ENCODE measurements at places on chromosomes 2 and 18. TPM values are rescaled to one million over a fixed set of nuclear protein-coding genes. Genes with fewer than 3 reads are reported as not detected.

DNA sequence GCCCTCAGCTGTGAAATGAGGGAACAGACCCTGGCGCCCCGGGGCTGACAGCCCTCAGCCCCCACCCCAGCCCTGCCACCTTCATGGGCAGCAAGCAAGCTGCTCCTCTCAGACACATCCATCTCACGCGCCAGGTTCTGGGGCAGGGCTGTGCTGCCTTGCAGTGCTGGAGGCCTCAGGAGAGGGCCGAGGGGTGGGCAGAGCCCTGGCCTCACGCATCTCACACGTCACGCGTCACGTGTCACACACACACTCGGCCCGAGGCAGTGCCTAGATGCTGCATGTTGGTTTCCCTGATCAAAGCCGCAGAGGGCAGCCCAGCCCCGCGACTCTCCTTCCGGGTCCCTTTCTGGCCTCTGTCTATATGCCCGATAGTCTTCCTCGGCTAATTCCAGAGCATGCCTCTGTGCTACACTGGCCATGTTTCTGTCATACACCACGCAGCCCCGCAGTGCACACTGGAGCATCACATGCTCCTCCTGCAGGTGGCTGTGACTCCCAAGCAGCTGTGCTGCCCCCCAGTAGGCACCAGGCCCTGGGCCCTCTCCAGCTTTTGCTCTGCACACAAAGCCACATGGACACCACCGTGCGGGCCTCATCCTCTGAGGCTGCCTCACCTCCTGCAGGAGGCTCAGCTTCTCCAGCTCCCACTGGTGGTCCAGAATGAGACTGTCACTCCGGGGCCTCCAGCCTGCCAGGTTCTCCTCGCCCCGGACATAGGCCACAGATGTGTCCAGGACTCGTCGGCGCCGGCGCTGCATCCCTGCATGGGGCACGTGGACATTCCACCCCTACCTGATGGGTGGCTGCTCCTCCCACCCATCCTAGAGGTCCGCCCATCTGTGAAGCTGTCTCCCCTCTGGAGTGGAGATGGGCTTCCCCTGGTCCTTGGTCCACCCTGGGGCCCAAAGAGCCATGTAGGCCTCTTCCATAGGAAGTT lies 31.4 kb downstream of the AQP12A start:
- DNase-seq: no peak

GRCh38 chr18:48632676-48633257 lies 93.9 kb downstream of the CTIF start:
- no peak for DNase-seq

DNA sequence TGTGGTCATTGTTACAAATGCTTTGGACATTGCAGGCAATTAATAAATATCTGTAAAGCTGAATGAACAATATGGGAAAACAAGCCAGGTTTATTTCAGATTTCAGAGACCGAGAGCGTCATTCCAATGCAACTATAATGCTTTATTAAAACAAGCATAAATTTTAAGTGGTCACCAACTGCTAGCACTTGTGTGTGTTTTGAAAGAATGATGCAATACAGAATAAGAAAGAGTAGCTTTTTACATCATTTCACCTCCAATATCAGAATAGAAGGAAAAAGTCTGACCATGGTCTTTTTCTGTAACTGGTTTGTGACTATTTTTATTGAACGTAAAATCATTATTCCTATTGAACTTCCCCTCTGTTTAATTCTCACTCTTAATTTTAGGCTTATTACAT lies 7.6 kb downstream of the CTAGE1 start:
- DNase-seq: no peak

The ACMSD gene
- total RNA-seq: not detected

DNA sequence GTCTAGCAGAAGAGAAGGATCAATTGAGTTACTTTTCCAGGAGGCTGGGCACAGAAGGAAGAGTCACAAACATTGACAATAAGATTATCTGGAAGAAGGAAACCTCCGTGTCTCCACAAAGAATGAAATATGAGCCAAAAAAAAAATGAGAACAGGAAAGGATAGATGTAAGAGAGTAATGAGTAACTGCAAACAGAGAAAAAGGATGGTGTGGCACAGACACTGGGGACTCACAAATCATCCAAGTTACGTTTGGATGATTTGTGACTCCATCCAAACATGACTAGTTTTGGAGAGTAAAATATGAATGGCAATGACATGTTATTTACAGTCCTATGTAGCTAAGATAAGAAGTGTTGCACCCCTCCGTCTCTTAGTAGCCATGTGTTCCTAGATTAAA lies 42.8 kb upstream of the MAP2 start:
- DNase-seq: no peak

DNA sequence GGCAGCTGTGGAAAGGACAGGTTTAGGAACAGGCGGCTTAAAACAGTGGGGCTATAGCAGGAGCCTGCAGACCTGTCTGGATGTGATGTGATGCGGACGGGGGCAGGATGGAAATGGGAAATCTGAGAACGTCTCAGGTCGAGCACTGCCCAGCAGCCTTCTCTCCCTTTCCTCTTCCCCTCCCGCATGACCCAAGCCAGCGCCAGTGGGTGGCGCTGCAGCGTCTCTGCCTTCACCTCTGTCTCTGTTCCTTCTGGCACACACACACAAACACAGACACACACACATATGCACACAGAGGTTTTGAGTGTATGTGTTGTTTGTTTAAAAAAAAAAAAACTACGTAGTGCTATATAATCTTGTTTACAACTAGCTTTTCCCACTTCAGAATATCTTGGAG lies 82.0 kb upstream of the SLC66A3 start:
- no peak for DNase-seq

- no peak for DNase-seq
Observed at GRCh38 chr2:237139123-237139675, 53.5 kb downstream of the COPS8 start.

GRCh38 chr2:221216636-221217035 lies 355.5 kb downstream of the EPHA4 start:
- DNase-seq: no peak

GRCh38 chr2:11996618-11997017 lies 250.2 kb downstream of the LPIN1 start:
- DNase-seq: no peak

GRCh38 chr18:48826271-48826670 lies 124.5 kb downstream of the SMAD7 start:
- DNase-seq: no peak

The TSGA10 gene
- 3.1 TPM for total RNA-seq

- DNase-seq: no peak
Observed at GRCh38 chr2:134385195-134385594, 131.3 kb downstream of the MGAT5 start.

The RAB6C gene
- 0.16 TPM for total RNA-seq

The SIX3 gene
- total RNA-seq: not detected

DNA sequence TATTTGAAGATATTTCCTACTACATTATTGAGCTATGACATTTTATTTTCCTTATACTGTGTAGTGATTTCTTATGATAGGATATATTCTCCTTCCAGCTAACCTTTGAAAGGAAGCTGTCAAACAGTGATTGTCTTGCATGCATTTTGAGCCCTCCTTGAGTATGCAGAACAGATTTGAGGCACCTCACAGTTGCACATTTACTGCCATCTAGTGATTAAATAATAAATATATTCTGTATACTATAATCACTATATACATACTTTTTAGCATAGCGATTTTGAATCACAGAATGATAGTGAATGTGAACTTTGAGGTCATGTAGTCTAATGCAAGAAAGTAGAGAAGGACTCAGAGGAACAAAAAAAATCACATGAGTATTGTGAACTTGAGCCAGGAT lies 268.4 kb upstream of the CDH19 start:
- no peak for DNase-seq

- DNase-seq: no peak
Observed at GRCh38 chr18:20963027-20963426, 148.6 kb downstream of the ROCK1 start.

The GAD1 gene
- total RNA-seq: not detected

- DNase-seq: no peak
Observed at GRCh38 chr2:61218076-61218816, 56.3 kb downstream of the C2orf74 start.

- no peak for DNase-seq
Observed at GRCh38 chr2:19649785-19650380, 251.9 kb downstream of the TTC32 start.

GRCh38 chr2:174827371-174828369 lies 63.4 kb upstream of the CHRNA1 start:
- no peak for DNase-seq

- peak; percentile 50 for DNase-seq
Observed at GRCh38 chr2:233439191-233439590, 84.9 kb downstream of the DGKD start.

DNA sequence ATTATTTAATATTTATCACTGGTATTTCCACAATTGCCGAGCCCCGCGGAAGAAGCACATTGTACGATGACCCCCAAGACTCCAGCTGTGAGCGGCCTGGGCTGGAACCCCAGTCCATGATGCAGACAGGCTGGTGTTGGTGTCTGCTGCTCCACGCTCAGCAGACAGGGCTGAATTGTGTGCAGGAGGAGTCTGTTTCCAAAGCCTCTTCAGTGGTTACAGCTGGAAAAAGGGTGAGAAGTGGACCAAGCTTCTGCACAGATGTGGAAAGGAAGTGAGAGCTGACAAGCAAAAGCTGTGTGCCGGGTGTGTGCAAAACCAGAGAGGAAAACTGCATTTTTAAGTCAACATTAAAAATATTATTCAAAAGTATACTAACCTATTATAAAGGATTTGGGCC lies 500.4 kb downstream of the GALR1 start:
- DNase-seq: no peak

The PSMA8 gene
- not detected for total RNA-seq

- no peak for DNase-seq
Observed at GRCh38 chr2:199509403-199509802, 51.7 kb upstream of the SATB2 start.

DNA sequence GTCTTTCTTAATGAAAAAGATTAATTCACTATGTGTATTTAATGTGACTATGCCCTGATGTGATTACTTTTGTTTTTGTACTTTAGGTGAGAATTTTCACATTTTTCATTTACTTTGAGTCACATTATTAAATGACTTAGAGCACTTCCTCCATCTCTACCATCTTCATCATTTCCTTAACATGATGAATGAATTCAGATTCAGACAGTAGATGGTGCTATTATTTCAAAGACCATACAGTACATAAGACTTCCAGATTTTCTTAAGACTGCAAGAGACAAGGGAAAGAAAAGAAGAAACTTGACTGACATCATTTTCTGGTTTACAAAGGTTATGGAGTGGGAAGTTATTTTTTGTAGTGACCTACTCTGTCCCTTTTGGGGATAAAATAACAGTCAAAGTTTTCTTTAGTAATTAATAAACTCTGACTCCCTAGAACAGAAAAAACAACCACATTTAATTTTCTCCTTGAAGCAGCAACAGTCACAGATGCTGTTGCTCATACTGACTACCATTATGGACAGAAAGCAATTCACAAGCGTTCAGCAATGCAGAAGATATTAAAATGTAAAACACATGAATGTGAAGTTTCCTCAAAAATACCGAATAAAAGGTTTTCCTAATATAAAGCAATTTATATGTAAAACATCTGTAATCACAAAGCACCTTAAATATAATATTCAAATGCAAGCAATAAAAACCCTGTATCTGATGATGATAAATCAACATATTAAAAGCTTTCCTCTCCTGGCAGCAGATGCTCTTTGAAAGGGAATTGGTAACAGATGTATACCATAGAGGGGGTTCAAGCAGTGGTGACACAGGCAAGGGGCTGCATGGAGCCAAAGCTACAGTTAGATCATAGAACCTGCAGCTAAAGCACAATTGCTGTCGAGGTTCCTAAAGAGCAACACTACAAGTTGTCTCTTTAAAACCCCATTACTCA lies 1010.9 kb upstream of the NXPH2 start:
- no peak for DNase-seq

The MAP3K19 gene
- not detected for total RNA-seq

- DNase-seq: no peak
Observed at GRCh38 chr18:58005885-58006523, 38.0 kb upstream of the NEDD4L start.

The PPP1R1C gene
- 33.1 TPM for total RNA-seq

- DNase-seq: no peak
Observed at GRCh38 chr2:88117973-88118372, 9.9 kb downstream of the FABP1 start.

The ADCYAP1 gene
- total RNA-seq: 0.19 TPM

DNA sequence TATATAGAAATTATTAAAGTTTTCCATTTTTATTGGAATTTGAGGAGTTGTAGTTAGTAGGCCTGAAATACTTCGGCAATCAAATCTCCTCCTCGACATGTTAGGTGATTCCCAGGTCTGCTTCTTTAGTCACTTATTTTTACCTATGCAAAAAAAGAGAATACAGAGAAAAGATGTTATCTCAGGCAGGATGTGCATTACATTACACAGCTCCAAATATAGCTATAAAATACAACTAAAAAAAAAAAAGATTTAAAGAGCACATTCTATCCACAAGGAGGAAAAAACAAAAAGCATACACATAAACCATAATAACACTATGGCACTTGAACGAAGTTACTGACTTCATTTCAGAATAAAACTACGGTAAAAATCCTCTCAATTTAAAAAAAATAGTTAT lies 8.1 kb downstream of the STK17B start:
- DNase-seq: no peak

DNA sequence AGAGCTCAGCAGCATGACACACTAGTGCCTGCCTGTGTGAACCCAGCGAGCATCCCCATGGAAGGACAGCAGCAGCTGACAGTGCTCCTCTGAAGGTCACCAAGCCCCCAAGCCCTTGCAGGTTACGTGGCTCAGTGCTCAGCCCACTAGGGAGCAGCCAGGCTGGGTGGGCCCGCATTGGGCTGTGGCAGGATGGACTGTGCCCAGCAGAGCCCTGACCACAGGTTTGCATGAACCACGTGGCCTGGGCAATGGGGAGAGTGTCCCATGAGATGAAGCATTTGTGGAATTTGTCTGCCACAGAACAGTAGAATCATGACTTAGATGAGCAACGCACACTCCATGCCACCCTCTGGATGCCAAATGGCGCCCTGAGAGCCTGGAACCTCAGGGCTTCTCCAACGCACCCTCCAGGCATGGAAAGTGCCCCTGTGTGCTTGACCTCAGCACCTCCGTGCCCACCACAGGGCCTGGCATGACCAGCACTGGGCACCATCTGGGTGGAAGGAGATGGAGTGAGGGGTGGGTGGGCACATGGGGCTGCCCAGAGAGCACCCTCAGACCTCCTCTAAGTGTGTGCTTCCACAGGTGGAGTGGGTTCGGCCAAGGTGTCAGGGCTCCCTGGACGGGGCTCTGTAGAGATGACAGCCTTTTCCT lies 216.1 kb upstream of the RAB6C start:
- no peak for DNase-seq

- DNase-seq: no peak
Observed at GRCh38 chr2:181218401-181218821, 238.0 kb downstream of the UBE2E3 start.

Data from left ventricle myocardium inferior (tissue), 1 donor.